ENCODE measurements at places on chromosomes 6 and 20. TPM values are rescaled to one million over a fixed set of nuclear protein-coding genes. Genes with fewer than 3 reads are reported as not detected.
A peak's percentile ranks its signal among the peaks of the same experiment; 100 is the strongest.

GRCh38 chr20:60986506-60987156, 265.4 kb upstream of the CDH4 start:
- no peak for DNase-seq

Gene PDSS2
- 17.2 TPM for total RNA-seq

DNA sequence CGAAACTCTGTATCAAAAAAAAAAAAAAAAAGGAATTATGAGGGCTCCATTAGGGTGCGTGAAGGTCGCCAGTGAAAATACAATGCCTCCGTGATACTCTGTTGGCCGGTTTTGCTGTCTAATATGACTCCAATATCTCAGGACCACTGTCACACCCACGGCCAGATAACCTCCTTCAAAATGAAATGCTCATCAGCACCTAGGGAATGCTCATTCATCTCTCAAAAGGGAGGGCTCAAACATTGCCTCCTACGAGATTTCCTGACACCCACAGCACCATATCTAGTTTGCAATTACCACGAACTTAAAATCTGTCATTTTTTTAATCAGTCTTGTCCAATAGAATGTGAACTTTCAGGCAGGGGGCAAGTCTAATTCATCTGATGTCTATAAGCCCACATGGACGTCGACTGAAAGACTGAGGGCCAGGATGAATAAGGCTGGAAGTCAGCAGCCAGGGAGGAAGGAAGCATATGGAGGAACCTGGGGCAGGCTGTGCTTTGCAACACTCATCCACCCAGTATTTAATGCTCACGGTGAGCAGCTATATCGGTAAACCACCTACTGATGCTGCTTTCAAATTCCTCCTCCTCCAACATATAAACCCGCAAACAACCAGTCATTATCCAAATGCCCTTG, 42.8 kb downstream of the MAP3K5 start:
- DNase-seq: no peak

Gene OARD1
- total RNA-seq: 23.0 TPM

GRCh38 chr6:52123251-52123650, 35.8 kb upstream of the PKHD1 start:
- DNase-seq: no peak

Gene NCOA6
- 7.5 TPM for total RNA-seq

- DNase-seq: no peak
Observed at GRCh38 chr20:32528171-32528891, 56.8 kb downstream of the NOL4L start.

- DNase-seq: peak; percentile 72
Observed at GRCh38 chr6:10479939-10480700, 41.0 kb upstream of the GCNT2 start.

- DNase-seq: no peak
Observed at GRCh38 chr6:30917041-30917440, 3.0 kb downstream of the VARS2 start.

- no peak for DNase-seq
Observed at GRCh38 chr6:6661684-6662083, 73.2 kb downstream of the LY86 start.

Gene RNF217
- 12.0 TPM for total RNA-seq

Gene TINAG
- not detected for total RNA-seq

GRCh38 chr6:90209527-90209926, 87.1 kb downstream of the BACH2 start:
- no peak for DNase-seq

Gene CLPSL2
- total RNA-seq: not detected

DNA sequence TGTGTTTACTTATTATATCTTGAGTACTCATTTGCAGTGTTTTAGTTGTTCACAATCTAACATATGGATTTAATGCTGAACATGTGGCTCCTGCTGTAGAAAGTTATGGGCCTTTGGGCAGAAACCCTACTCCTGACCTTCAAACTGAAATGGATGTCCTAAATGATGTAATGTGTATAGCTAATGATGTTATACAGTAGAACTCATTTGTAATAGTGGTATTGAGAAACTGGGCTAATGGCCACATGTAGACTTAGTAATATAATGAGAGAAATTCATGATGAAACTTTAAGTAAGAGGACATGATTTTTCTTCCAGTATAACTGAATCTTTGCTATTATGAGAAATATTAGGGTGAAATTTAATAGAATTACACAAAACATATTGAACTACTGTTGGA, 121.3 kb upstream of the PTPRK start:
- no peak for DNase-seq

GRCh38 chr20:21074605-21075336, 31.4 kb downstream of the LINC00237 start:
- DNase-seq: peak; percentile 94

DNA sequence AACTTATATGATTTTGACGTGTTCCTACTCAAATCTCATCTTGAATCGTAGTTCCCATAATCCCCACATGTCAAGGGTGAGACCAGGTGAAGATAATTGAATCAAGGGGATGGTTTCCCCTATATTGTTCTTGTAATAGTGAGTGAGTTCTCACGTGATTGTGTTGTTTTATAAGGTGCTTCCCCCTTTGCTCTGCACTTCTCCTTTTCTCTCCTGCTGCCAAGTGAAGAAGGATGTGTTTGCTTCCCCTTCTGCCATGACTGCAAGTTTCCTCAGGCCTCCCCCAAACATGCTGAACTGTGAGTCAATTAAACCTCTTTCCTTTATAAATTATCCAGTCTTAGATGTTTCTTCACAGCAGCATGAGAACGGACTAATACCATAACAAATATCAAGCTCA, 83.2 kb downstream of the MANEA start:
- DNase-seq: no peak

Gene SYCP2L
- not detected for total RNA-seq

Gene CDKN1A
- total RNA-seq: 53.0 TPM

DNA sequence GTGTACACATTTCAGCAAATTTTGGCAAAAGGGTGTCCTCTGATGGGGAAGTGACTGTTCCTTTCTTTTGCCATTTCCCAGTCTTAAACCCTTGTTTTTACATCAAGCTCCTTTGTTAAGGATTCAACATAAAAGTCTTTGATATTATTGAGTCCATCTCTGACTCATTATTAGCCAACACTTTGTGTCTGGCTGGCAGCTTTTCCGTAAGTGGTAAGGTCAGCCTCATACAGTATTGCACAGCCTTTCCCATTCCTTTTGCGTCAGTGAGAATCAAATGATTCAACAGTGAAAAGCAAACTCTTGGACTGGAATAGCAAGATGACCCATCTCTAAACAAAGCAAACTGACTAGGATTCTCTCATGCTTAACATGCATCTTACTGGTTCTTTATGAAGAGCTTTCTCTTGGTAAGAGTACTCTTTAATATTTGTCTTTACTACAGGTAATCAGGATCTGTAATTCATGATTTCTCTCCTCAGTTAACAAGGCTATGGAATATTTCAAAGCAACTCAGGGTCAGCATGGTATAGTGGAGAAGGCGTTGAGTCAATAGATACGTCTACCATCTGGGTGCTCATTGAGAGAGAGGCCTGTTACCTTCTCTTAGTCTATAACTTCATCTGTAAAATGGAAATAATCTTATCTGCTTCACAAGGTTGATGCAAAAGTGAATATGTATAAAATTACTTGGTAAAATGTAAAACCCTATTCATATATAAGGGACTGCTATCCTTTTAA, 183.6 kb downstream of the PRL start:
- peak; percentile 96 for DNase-seq

- no peak for DNase-seq
Observed at GRCh38 chr6:75611702-75612375, 10.2 kb downstream of the SENP6 start.

DNA sequence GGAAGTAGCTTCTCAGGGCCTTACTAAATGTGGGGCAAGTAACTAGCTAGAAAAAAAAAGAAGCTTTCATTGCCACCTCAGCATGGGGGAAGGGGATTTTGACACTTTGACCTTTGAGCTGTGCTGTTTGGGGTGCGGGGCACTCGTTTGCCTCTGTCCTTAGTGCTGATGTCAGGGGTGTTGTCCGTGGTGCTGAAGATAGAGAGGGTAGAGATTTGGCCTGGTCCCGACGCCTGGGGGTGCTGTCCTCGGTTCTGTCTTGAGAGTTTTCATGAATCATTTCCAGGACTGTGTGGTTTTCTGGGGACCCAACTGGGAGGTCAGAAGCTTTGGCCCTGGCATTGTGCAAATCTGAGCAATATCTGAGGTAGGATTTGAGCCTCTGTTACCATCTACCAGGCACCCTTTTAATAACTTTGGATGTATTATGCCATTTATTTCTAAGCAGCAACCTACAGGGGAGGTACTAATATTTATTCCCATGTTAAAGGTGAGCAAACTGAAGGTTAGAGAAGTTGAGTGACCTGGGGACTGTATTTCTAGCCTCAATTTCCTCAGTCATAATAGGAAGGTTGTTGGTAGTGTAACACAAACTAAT, 78.0 kb downstream of the DLGAP4 start:
- peak; percentile 51 for DNase-seq

- DNase-seq: peak; percentile 21
Observed at GRCh38 chr6:42138630-42139619, 3.5 kb downstream of the C6orf132 start.

- peak; percentile 53 for DNase-seq
Observed at GRCh38 chr6:100657678-100658330, 193.1 kb upstream of the SIM1 start.

Gene MYCT1
- 0.37 TPM for total RNA-seq

DNA sequence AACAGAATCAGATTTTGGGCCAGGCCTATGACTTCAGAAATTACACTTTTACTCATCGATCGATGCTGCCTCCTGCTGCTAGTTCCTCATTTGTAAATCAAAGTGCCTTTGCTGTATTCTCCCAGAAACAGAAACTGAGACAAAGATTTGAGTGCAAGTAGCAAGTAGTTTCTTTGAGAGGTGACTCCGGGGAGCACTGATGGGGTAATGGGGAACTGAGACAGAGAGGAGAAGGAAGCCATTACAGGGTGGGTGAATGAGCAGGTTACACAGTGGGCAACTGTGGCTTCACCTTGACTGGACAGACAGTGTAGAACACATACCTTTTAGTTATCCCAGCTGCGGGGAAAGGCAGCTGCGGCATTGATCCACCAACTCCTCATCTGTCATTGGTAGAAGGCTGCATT, 9.7 kb upstream of the CD40 start:
- DNase-seq: no peak

- peak; percentile 27 for DNase-seq
Observed at GRCh38 chr6:36269834-36270705, at the start of gene PNPLA1. TSS of gene PNPLA1 (plus strand) at chr6:36270060. CDS start at chr6:36270460, 400 bp downstream.

Gene OSER1
- total RNA-seq: 83.3 TPM

- peak; percentile 70 for DNase-seq
Observed at GRCh38 chr6:142845143-142845571, 99.8 kb downstream of the HIVEP2 start.

GRCh38 chr6:35392111-35392702, 49.8 kb downstream of the PPARD start:
- DNase-seq: peak; percentile 48

DNA sequence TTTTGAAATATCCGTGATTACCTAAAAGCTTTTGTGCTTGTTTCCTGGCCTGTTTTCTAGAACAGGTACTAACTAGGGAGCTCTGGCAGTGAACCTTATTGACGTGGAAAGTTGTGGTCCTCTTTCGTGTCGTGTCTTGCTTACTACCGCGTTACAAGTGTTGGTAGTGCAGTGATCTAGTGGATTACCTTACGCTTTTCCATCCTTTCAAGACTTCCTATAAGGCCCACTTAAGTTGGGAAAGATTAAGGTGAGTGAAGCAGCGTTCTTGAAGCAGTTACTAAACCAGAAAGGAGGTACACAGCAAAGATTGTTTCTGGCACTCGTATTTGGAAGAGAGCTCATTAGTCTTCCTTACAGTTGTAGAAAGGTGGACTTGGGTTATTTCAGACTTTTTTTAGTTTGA, 1.9 kb downstream of the PNRC1 start:
- peak; percentile 29 for DNase-seq

Gene KIF6
- 2.7 TPM for total RNA-seq

DNA sequence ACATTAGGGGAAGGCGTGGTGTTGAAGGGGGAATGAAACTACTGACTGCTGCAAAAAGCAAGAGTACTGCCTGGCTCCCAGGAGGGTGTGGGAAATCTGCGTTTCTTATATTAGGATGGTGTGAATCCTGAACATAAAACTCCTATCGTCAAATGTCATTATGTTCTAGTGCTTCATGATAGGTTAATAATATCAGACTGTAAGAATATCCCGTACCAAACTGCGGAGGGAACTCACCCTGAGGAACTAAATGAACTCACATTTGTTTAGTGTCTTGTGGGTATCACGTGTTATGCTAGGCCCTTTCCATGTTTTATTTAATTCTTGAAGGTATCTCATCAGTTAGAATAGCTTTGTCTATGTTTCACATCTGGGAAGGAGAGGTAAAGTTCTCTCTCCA, 610.7 kb downstream of the QKI start:
- no peak for DNase-seq

DNA sequence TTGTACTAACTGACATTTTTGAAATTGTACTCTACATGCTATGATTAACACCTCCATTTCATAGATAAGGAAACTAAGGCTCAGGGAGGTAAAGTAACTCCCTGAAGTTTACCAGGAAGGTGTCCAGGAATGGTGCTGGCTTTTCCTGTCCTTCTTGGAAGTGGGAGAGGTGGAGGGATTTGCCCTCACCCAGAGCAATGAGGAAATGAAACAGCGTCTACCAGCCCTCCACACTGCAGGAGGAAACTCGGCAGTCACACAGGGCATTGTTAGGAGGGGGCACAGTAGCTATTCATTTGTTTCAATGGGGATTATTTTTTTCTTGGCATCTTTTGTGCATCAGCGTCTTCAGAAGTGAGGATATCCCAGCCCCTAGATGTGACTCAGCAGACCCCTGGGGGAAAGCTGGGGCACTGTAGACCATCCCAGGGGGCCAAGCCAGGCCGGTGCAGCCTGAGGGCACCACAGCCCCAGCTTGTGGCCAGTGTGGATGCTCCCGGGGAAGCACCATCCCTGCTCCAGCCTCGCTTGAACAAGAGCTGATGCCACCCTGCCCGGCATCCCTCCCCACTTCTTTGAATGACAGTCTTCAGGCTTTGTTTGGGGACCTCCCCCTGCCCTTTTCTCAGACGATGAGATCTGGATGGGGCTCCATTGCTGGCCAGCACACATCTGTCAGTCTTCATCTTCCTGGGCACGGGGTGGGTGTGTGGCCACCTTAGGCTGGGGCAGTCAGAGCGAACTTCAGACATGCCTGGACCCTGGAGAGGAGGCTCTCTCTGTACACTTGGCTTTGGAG, 224.4 kb upstream of the PMEPA1 start:
- peak; percentile 53 for DNase-seq

Gene AIF1
- total RNA-seq: not detected

DNA sequence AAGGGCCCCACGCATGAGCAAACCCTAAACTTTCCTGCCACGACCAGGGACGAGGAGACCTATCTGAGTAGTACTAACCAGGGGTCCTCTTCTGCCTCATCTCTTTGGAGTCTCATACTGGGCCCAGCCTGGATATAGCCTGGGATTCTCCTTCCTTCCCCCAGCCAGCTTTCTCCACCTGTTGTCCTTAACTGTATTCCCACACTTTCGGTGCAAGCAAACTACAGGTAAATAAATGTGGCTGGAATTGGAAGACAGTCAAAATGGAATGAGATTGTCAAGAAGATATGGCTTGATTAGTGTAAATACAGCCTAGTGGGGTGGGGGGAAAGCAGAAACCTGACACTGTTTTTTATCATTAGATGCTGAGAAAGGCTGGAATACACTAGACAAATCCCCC, 23.5 kb upstream of the LY86 start:
- DNase-seq: no peak

Gene TMEM170B
- total RNA-seq: 1.2 TPM
